ENCODE measurements at places on chromosomes 1 and 21.

DNA sequence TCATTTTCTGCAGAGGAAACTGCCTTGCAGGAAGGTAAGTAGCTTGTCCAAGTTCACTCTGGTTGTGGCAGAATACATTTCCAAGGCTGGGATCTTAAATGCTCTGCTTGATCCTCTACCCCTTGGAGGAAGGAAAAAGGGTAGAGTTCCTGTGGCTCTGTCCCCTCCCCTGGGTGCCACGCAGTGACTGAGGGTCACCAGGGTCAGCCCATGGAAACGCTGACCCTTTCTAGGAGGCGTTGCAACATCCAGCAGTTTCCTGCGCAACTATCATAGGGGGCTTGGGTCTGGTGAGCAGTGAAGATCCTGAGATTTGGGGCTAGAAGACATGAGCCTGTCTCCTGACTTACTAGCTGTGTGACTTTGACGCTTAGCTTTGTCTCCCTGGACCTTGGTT, 29.4 kb upstream of the EPS8L3 start:
- no peak for DNase-seq

DNA sequence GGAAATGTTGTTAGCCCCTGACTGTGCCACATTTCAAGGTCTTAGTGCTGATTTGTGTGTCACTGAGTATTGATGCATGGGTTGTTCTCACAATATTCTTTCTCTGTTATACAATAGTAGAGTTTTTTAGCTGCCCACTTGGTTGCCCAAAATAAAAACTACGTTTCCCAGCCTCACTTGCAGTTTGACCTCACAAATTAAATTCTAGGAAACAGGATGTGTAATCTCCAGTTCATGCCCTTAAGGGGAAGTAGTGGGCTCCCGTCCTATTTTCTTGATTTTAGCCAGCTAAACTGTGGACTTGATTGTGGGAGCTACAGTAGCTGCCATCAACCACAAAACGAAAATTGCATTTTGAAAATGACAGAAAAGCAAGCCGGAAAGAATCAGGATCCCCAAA, 27.3 kb upstream of the LAMC1 start:
- peak; percentile 60 for DNase-seq

GRCh38 chr1:111225717-111226400, 1.7 kb upstream of the CHI3L2 start:
- no peak for DNase-seq

DNA sequence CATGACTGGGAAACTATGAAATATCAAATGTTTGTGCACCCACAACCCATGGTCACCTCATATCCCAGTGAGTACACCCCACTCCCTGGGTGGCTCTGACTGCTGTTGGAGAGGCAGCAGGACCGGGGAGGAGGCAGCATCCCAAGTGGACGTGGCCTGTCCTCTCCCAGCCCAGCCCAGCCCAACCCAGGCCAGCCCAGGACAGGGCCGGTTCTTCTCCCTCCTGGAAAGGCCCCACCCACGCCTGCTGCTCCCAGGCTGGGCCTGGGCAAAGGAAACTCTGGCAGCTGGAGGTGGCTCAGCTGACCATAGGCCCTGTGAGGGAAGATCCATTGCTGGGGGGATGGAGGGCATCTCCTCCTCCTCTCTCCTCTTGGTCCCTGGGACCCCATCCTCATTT, 19.1 kb downstream of the MATN1 start:
- DNase-seq = no peak

- no peak for DNase-seq
Observed at GRCh38 chr1:76764638-76765454, 102.4 kb upstream of the ST6GALNAC5 start.

DNA sequence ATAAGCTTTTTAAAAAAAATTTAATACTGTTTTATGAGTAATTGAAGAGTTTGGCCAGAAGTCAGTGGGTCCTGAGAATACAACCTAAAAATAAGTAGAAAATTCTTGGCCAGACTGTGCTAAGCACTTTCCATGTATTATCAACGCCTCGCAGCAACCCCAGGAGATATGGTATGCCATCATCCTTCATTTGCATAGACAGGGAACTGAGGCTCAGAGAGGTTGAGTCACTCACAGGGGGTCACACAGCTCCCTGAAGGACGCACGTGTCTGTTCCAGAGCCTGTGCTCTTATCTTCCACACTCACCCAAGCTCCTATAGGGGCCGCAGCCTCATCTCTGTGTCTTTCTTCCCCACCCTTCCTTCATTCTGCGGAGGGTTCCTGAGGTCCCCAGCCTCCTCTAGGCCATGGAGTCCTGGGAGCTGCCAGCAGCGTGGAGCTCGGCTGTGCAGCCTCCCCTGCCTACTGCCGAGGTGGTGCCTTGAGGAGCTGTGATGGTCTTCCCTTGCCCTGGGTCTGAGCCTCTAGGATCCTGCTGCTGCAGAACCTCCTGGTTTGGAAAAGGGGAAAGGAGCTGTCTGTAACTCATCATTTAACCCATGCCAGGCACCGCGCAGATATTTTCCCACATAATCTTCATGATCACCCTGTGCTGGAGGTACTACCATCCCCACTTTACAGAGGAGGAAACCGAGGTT, 30.3 kb upstream of the ECE1 start:
- DNase-seq = no peak

DNA sequence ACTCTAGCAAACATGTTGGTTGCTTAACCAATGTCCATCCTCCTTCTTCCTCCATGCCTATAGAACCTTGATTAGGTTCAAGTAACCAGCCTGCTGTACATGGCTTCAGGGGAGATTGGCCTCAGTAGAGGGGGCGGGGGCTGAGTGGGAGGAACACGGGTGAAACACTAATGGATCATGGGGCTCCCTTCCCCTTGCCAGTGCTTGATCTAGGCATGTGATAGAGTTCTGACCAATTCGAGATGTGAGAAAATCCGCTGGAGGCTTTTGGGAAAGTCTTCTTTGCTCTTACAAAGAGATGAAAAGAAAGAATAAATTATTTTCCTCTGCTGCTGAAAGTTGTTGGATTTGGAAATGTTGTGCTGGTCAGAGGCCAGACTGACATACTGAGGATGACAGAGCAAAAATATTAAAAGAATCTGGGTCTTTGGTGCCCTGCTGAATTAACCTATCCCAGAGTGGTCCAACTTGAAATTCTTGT, 5.2 kb upstream of the OTUD7B start:
- no peak for DNase-seq

- no peak for DNase-seq
Observed at GRCh38 chr21:27423038-27423437, 456.1 kb upstream of the ADAMTS5 start.

DNA sequence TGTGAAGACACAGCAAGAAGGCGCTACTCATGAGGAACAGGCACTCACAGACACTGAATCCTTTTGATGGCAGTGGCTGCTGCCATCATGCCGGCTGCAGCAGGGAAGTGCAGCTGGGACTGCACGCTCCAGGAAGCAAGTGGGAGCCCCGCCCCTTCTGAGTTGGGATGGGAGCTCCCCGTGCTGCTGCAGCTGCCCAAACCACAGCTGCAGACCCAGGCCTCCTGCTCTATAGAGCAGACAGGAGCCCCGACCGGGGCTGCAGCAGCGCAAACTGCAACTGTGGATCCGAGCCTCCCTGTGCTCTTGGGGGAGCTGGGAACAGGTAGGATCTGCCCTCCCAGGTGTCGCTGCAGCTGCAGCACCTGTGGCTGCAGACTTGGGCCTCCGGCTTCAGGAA, 65.2 kb upstream of the MARK1 start:
- no peak for DNase-seq

- no peak for DNase-seq
Observed at GRCh38 chr1:235169986-235170385, 8.9 kb upstream of the RBM34 start.

- DNase-seq = no peak
Observed at GRCh38 chr21:16073586-16073985, 343.8 kb downstream of the USP25 start.

DNA sequence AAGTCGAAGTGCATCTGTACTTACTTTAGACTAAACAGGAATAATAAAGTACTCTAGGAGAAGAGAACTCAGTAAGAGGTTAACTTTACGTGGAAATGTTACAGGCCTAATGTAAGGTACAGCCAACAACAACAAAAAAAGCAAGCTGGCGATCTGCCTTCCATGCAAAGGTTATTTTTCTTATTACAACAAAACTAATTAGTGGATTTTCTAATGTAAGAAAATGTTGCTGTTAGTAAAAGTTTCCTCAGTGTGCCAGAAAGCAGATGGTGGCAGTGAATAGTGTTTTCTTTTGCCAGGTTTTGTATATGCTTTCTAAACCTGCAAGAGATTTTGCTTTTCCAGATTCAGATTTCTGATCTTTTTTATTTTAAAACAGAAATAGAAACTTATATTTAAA, 179.2 kb downstream of the NFIA start:
- DNase-seq = no peak

- peak; percentile 46 for DNase-seq
Observed at GRCh38 chr1:218330043-218330623, 15.0 kb upstream of the TGFB2 start.

Data from KBM-7 (cell line).